ENCODE measurements at places on chromosomes 7 and 10.

GRCh38 chr7:144834641-144835144, 1.2 kb downstream of the TPK1 start:
- DNase-seq = peak; percentile 42

DNA sequence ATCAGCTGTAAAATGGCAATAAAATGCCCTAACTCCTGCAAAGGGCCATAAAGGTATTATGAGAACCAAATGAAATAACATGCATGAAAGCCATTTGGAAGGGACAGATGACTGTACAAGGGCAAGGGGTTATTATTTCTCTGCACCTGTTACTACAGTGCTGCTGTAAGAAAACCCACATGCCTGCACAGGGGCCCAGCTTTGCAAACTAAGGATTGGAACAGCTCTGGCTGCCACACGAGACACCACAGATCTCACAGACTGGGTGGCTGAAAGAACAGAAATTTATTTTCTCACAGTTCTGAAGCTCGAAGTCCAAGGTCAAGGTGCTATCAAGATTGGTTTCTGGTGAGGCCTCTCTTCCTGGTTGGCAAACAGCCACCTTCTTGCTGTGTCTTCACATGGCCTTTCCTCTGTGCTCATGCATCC, 409.0 kb upstream of the NRP1 start:
- DNase-seq = no peak

- peak; percentile 76 for DNase-seq
Measured at GRCh38 chr7:33901199-33901598, 4.1 kb upstream of the BMPER start.

DNA sequence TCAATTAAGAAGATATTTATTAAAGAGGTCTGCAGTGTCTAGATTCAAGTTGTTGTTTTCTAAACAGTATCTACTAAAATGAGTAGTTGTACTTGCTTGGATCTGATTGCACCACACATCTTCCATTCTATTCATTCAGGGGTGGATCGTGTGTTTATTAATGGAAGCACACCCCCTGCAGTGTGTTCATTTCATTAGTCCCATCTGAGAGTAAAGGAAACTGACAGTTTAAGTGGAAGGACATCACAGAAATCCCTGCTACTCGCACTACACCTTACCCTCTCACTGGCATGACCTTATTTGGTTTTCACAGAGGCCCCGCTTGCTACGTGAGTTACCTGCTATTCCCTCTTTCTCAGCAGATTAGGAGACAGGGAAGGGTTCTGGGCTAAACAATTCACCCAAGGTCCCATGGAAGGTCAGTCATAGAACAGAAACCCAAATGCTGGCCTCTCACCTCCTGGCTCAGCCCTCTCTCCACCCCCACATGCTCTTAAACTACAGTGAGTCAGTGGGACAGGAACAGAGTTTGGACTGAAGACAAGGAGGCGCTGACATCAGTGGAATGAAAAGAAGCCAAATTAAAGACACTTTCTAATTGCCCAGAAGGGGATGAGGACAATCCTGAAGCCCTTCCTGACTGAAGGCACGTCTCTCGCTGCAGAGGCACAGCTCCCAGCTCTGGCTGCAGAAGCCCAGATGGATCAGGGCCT, 369.2 kb upstream of the NRP1 start:
- peak; percentile 56 for DNase-seq

GRCh38 chr7:45921381-45921698, 268 bp upstream of the IGFBP3 start:
- DNase-seq = no peak

All from fibroblast of skin of back (primary cell).